NCI-H526 (cell line): ENCODE measurements at places on chromosomes 4 and X.

DNA sequence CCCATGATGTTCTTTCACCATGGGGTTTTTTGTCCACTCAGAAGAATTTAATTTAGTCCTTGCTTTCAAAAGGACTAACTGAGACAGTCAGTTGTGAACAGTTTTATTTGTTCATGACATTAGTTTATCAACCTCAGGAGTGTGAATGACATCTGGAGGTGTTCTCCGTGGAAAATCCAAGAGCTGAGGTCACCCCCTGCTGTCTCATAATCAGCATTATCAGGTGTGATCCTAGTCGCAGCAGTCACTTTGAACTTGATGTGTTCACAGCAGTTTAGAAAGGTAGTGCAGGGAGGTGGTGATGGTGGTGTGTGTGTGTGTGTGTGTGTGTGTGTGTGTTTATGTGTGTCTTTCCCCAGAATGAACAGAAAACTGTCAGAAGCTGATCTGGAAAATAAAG, 1760.8 kb upstream of the PCDH10 start:
- no peak for DNase-seq

- DNase-seq = no peak
Observed at GRCh38 chrX:48579259-48579658, 5.0 kb downstream of the RBM3 start.

DNA sequence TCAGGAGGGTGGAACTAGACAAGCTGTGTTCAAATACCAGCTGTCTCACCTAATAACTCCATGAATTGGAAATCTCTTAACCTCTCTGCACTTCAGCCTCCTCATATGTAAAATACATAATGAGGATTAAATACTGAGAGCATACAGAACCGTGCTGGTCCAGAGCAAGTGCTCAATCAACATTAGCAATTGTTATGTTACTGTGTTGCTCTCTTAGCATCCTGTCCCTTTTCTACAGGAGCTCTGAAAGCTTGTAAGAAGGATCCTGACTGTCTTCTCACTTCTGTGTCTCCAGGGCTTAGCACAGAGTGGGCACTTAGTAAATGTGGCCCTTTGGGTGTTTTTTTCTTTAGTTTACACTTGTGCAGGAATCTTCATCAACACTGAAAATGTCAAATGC, 1456.1 kb upstream of the IGFBP7 start:
- DNase-seq = no peak

GRCh38 chr4:5785806-5786680, 75.0 kb downstream of the EVC start:
- peak; percentile 51 for DNase-seq

GRCh38 chr4:155007660-155008176, 200.7 kb upstream of the NPY2R start:
- no peak for DNase-seq

GRCh38 chr4:53476232-53477037, 99.0 kb downstream of the FIP1L1 start:
- DNase-seq = no peak

GRCh38 chr4:98634061-98634460, 24.4 kb downstream of the TSPAN5 start:
- no peak for DNase-seq

- DNase-seq = peak; percentile 60
Observed at GRCh38 chr4:56655209-56655626, 25.9 kb downstream of the HOPX start.

DNA sequence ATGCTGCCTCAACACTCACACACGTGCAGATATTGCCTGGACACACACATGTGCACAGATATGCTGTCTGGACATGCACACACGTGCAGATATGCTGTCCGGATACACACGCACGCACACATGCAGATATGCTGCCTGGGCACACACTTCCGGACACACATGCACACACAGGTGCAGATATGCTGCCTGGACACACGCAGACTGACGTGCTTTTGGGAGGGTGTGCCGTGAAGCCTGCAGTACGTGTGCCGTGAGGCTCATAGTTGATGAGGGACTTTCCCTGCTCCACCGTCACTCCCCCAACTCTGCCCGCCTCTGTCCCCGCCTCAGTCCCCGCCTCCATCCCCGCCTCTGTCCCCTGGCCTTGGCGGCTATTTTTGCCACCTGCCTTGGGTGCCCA, 14.7 kb downstream of the FGFRL1 start:
- peak; percentile 47 for DNase-seq

DNA sequence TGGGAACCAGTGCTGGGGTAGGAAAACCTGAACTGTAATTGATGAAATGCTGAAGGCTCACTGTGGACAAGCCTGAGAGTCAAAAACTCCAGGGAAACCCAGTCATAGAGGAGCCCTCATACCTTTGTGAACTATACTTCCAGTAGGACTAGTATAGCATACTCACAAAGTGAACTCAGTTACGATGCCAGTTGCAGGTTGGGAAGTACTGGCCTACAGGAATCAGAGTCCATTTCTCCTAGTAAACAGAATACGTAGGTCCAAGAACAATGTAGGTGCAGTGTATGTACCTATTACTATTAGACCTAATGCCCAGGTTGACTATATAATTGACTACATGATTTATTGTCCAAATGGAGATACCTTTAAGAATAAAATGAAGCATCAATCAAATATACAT, 8.5 kb upstream of the ANKRD17 start:
- no peak for DNase-seq

DNA sequence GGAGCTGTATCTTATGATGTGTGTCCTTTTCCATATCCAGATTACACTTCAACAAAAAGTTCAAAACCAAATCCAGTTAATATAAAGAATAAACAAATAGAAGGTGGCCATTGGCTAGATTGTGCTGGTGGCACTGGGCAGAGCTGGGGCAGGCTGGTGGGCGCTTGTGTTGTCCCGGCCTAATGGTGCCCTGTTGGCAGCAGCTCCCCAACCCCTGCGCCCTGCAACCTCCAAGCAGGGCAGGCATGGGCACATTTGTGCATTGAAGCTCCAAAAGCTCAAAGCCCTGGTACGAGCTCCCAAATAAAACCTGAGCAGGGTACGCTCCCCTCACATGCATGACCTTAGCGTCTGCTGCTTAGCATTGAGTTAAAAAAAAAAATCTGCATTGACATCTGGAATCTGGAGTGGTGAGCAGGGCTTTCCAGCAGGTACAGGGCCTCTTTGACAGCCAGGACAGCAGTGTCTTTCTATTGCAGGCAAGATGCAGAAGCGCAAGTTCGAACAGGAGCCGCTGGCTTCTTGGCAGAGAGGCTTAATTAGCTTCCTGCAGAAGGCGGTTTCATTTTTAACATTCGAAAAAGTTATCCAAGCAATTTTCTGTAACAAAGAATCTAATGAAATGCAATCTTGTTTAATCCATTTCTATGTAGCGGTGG, 25.9 kb upstream of the NYX start:
- no peak for DNase-seq

DNA sequence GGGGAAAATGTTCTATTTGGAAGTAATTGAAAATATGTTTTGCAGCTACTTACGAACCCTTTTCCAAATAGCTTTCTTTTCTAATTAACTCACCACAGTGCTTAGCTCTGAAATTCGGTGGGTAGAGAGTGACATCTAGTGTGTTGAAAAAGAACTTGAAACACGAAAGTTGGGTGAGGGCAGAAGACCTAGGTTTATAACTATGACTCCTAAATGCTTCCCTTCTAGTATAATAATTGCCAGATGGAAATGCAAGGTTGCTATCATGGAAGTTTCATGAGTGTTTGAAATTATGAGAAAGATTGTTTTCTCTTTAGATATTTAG, 77.3 kb upstream of the NOCT start:
- peak; percentile 47 for DNase-seq

DNA sequence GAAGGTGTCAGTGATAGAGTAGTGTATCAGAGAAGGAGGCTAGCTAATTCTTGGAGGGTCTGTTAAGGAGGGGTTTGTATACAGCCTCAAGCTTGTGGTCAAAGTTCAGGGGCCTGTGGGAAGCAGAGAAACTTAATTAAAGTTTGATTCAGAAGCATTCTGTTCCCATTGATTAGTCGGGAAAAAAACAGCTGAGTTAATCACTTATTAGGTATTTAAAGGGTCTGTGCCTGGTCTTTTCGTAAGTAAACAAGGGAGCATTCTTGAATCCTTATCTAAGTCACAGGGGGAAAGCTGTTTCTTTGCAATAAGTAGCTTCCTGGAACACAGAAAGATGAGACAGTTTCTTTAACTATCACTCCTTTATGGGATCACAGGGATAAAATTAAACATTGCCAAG, 492.1 kb downstream of the PCDH10 start:
- DNase-seq = no peak
